ENCODE measurements at places on chromosomes 1 and 21. TPM values are rescaled to one million over a fixed set of nuclear protein-coding genes. Genes with fewer than 3 reads are reported as not detected.

The SMG5 gene
- 89.4 TPM for total RNA-seq

- DNase-seq: no peak
Measured at GRCh38 chr1:50289495-50289894, 133.7 kb downstream of the DMRTA2 start.

The TMIGD3 gene
- 0.23 TPM for total RNA-seq

The MROH9 gene
- total RNA-seq: not detected

DNA sequence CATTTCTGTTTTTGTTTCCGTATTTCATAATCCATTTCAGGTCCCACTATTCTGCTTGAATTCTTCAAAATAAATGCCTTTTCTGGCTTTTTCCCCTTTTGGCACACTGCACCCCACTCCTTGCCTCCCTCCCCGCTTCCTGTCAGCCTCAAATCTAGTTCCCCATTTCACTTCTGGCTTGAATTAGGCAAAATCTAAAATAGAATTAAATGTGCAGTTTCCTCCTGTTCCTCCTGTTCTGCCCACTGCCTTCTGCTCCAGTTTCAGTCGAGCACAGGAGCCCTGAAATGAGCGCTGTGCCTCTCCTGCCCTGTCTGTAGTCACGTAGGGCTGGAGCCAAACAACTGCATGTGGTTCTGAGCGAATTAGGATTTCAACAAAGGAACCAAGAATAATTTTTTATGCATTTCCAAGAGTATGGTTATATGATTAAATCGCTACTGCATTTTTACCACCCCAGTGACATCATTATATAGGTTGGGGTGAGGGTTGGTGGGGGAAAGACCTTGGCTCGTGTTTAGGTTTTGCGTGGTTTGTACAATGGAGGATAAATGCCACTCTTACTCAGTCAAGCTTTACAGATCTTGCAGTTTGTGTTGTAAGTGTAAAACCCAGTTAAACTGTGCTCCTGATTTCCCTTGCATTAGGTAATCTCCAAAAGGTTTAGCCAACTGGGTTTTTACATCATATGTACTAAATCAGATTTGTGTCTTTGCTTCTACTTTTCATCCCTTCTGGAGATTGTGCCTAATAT, 114.9 kb downstream of the VPS13D start:
- DNase-seq: no peak

DNA sequence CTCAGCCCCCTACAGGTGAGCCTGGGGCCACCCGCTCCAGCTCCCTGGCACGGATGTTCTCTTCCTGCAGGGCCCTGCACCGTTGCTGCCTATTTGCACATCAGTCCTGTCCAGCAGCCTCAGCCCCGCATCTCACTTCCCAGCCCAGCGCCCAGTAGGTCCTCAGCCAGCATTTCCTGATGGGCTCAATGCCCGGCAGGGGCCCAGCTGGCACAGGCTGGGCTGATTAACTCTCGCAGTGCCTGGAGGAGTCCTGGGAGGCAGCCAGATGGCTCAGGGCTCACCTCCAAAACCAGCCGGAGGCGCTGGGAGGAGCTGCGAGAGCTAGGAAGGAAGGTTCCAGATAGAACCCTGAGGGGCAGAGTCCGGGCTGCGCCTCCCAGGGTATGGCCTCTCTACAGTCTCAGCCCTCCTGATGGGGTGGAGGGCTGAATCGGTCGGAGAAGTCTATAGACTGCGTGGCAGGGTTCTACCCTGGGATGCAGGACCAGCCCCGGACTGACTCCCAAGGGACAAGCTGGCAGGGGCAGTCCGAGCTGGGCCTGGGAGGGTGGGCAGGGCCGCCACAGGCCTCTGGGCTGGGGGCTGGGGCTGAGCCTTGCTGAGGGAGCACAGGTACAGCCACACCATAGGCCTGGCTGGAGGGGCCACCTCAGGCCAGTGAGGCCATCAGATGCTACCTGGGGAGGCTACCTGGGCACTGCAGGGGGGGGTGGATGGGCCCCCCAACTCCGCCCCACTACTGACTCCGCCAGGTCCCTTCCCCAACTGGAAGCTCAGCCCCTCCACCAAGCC, 19.2 kb upstream of the CLSTN1 start:
- no peak for DNase-seq

The ZBTB40 gene
- 17.2 TPM for total RNA-seq

GRCh38 chr1:115113766-115114165, 24.5 kb upstream of the TSPAN2 start:
- no peak for DNase-seq

DNA sequence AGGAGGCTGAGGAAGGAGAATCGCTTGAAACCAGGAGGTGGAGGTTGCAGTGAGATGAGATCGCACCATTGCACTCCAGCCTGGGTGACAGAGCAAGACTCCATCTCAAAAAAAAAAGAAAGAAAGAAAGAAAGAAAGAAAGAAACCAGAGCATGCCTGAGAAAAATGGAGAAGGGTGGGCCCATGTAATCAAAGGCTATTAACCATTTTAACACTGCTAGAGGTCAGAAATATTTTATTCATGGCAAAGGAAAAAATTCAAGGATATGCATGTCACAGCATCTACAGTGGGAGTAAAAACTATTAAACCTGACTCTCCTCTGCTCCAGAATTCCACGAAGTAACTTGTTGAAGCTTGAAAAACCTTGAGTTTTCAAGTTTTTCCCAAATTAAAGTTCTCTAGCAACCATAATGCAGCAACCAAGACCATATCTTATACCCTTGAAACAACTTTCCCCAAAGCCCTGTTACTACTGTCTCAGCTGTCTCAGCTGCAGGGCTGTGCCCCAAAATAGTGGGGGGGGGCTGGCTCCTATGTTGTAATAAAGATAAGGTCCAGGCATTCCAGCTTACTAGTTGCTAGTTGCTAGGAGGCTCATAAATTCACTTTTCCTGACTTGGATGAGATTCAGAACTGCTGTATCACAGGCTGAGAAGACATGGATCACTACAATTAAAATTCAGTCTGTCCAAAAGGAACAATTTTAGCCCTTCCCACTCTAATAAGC, 112.9 kb upstream of the SOD1 start:
- no peak for DNase-seq

DNA sequence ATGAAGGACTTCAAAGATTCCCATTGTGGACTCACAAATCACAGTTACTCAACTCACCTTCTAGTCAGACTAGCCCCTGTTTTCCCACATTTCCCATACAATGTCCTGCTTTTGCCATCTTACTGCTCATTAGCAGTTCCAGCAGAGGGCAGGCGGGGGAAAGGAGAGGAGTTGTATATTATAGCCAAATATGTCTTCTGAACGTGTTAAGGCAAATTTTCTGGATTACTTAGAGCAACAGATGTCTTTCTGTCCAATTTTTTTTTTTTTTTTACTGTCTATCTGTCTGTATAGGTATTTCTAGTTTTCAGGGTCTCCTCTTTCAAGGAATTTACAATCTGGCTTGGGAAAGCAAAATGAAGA, 29.9 kb upstream of the DDAH1 start:
- no peak for DNase-seq

DNA sequence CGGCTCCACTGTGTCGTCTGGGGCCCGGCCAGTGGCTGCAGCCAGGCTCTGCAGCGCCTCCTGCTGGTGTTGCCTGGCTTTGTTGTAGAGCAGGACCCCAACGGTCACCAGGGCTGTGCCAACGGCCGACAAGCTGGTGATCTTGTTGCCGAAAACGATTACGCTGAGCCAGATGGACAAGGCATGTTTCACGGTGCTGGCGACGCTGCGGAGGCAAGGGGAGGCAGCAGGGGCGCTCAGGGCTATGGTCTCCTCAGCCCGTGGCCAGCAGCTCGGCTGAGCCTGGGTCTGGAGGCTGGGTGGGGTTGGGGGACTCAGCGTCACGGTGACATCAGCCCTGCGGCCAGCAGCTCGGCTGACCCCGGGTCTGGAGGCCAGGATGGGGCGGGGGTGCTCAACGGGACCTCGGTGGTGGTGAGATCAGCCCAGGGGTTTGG, 7.0 kb upstream of the CDK11B start:
- no peak for DNase-seq

Data from activated CD8-positive, alpha-beta memory T cell treated with anti-CD3 and anti-CD28 coated beads, Interleukin-2, amount 10 ng/mL, durations not matched to agents 7 days and 5 days (primary cell).